ENCODE measurements at places on chromosomes 5 and 9.

GRCh38 chr5:40689438-40689837 is 9.7 kb downstream of the PTGER4 start:
- DNase-seq: no peak

DNA sequence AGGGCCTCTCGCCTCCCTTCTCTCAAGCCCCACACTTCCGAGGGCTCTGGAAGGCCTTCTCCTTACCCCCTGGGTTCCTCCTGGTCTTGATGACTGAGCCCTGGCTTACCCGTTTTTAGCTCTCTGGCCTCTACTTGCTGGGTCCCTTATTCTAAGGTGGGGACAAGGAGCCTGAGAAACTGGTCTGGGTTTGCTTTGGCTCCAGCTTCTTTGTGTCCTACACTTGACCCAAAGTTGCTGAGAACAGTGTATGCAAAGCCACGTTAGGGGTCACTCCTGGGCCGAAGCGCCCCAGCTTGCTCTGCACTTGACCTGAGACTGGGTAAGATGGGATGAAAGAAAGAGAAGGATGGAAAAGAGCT is 788 bp downstream of the ZNF346 start:
- DNase-seq: no peak

DNA sequence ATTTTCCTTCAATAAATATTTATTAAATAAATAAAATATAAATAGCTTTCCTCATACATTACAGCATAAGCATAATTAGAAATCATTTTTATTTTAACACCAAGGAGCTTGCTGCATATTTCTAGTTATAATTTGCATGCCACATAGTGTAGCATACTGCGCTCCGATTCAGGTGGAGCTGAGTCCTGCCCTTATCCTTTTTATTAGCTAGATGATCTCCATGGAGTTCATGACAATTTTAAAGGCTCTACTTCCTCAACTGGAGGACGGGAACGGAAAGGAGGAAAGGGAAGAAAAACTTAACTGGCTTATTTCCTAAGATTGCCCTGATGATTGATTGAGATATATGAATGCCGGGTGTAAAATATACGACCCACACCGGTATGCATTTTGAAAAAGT is 385.2 kb downstream of the PLK2 start:
- no peak for DNase-seq

GRCh38 chr5:180815293-180815917 is 12.8 kb upstream of the MGAT1 start:
- DNase-seq: no peak

DNA sequence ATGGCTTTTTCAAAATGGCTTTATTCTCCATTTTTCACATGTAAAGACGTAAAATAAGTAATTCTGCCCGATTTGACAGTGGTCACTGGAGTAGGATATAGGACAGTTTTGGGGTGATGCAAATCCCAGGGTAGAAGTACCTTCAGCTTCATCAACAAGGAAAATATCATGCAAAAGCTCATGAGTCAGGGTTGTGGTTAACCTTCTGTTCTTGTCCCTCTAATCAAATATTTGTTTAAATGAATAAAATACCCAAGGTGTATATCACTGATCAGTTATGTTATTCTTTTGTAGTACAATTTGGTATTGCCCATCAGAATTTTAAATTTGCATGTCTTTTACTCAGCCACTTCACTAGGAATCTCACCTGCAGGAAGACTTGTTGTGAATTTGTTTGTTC is 40.0 kb downstream of the FBXL7 start:
- no peak for DNase-seq

GRCh38 chr5:141342773-141343172 is 856 bp upstream of the PCDHGA3 start:
- no peak for DNase-seq

DNA sequence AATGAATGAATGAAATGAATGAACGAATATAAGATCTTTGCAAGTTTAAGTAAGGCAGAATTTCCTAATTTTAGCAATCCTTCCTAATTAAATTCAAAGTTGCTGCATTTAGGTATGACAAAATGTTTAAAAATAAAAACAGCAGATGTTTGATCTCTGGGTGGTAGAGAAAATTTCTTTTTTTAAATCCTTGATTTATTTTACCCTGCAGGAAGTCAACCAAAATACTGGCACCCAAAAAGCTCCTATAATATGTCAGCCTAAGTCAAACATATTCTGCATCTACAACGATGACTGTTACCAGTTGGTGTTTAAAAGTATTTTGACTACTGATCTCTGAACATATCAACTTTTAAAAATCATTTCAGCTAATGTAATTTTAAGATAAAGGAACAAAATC is 58.4 kb downstream of the TTC39B start:
- DNase-seq: no peak

DNA sequence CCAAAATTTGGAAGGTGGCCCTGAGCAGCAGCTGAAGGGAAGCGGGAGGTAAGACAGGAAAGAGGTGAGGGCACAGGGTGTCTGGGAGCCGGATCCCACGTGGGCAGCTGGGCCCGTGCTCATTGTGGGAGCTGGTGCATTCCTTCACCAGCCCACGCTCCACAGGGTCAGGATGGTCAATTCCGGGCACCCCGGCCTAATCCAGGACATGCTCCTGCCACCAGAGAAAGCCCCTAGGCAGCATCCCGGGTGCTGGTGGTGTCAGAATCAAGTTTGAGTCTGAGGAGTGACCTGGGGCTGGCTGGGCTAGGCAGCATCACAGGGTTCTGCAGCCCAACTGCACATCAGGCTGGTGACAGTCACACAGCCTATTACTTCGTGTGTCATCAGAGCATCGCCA is 7.1 kb upstream of the PDCD6 start:
- no peak for DNase-seq

DNA sequence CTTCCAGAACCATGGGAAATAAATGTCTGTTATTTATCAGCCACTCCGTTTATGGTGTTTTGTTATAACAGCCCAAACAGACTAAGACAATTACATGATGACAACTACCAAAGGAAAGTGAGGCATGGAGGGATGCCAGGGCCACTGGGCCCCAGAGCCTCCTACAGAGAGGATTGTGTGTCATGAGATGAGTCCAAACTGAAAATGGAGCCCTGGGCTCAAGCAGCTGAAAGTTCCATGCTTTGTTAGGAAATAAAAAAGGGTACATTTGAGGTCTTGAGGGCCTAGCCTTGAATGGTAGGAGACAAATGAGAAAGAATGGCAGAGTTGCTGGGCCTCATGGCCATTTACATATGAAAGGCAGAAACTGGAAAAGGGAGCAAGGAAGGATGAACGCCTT is 586.5 kb downstream of the CETN3 start:
- no peak for DNase-seq

DNA sequence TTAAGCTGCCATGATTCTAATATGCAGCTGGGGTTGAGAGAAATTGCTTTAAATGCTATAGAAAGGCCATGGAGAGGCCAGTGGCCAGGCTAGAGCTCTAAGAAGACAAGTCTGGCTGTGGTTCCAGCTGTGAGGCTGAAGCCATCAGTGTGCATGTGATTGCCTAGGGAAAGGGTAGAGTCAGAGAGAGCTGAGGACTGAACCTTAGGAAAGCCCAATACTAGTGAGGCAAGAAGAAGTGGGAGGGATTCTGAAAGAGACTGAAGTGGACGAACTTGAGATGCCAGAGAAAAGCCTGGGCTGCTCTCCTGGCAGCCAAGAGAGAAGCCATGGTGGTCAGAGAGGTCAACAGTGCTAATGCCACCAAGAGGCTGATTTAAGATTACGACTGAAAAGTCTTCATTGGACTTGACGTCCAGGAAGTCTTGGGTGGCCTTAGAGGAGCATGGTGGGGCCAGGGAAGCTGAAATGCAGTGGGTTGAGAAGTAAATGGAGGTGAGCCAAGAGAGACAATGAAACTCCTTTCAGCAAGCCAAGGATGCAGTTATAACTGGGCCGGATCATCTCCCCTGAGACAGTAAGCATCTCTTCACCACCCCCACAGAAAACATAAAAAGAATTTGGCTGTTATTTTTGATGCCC is 133.2 kb downstream of the TMEM174 start:
- no peak for DNase-seq

DNA sequence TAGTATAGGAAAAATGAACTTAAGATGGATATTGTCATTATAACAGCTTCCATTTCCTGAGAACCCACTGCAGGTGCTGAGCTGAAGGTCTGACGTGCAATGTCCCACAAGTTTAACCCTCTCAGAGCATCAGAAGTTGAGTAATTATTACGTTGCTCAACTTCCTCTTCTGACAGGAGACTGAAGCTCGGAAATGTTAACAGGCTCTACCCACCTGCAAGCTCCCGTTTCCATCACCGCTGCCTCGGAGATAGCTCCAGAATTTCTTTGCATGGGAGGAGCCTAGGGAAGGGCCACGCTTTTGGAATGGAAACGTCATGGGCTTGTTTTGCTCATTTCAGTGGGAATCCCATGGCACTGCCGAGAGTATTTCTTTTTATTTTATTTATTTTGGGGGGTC is 1.0 kb upstream of the NTMT1 start:
- no peak for DNase-seq

- no peak for DNase-seq
Measured at GRCh38 chr9:116154976-116155697, 1.5 kb downstream of the PAPPA start.

DNA sequence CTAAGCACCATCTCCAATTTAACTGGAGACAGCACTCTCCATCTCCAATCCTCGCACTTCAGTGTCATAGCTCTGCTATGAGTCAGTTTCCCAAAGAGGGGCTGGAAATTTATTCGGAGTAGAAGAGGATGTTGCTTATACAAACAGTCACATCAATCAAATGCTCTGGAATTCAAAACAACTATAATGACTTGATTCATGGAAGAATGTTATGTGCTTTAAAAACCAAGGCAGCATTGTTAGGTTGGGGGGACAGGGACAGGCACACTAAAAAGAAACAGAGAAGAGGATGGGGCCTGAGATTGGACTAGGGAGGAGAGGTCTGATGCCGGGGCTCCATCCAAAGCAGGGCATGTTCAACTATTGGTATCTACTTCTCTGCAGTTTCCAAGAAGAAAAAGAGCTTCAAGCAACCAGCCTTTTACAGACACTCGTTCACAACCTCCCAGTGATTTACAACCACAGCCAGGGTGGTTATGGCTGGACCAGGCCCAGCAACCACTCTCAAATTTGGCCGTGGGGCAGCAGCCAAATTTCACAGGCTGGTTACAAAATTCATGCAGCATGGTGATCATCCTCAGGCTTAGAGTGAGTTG is 117.5 kb upstream of the ZNF366 start:
- DNase-seq: no peak

GRCh38 chr5:6705088-6705487 is 8.1 kb upstream of the TENT4A start:
- DNase-seq: no peak

DNA sequence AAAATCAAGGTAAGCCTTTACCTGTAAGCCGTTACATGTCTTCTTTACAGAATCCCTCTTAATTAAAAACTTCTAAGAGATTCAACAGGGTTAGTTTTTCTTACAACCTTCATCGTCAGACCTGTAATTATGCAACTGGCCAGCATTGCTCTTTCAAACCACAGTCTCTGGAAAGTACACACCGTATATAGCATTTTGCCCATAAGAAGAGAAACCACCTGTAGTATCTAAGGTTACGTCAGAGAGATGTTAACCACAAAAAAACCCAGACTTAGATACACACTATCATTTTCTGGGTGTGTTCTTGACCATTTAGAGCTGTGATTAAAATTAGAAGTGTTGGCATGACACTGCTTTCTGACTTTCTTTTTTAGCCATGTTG is 140.0 kb downstream of the MUSK start:
- no peak for DNase-seq

GRCh38 chr9:82385633-82386032 is 397.1 kb downstream of the SPATA31D1 start:
- DNase-seq: no peak

DNA sequence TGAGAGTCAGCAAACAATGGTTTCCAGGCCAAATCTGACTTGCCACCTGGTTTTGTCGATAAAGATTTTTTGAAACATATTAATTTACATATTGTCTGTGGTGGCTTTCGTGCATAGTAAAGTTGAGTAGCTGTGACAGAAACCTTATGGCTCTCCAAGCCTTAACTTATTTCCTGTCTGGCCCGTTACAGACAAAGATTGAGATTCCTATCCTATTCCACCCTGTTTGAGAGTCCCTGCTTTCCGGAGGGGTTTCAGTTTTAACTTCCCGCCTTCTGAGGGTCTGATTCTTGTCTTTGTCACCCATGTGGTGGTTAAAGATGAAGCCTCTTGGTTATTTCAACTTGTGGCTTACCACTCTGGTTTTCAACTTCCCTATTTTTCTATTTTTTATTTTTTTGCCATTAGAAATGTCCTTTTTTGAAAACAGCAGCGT is 11.4 kb downstream of the OTULIN start:
- no peak for DNase-seq

GRCh38 chr9:123871781-123872180 is 58.1 kb downstream of the DENND1A start:
- peak; percentile 63 for DNase-seq

- DNase-seq: no peak
Measured at GRCh38 chr9:128936171-128936865, 11.1 kb downstream of the DOLK start.

- no peak for DNase-seq
Measured at GRCh38 chr9:8653855-8654254, 854.3 kb upstream of the DMAC1 start.

DNA sequence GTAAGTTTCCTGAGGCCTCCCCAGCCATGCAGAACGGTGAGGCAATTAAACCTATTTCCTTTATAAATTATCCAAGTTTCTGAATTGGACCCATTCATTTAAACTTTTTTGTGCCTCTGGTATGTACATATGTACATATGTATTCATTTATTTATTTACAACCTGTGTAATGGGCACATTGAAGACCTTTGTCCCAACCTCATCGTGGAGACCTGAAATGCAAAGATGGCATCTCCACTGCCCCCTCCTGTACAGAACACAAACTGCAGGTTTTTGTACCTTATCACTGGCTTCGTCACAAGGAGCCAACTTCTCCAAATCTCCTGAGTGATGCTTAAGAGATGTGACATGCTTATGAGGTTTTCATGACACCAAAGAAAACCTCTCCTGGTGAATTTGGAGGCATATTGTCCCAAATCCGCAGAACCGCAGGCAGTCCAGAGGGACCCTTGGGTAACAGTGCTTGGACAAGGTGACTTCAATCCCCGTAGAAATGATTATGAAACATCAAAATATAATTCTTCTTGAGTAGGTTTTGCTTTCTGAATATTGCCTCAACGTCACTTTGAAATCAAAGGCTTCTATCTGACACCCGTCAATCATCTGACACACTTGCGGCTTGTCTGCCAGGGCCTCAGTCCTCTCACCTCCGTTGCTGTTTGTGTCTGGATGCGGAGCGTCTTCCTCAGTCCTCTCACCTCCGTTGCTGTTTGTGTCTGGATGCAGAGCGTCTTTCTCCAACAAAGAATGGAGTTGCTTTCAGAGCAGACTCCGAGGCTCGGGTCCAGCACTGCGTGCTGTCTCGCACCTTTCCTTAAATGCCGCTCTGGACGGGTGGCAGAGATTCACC is 135.0 kb upstream of the IRX4 start:
- DNase-seq: no peak

- no peak for DNase-seq
Measured at GRCh38 chr9:109385499-109385898, 64.6 kb upstream of the EPB41L4B start.

All from NCI-H524 treated with DMSO at 0.1 percent for 48 hours (cell line).